GM18507 (cell line): ENCODE measurements at places on chromosomes 12 and 14.

- no peak for DNase-seq
Measured at GRCh38 chr14:69665631-69666030, 54.2 kb downstream of the SUSD6 start.

DNA sequence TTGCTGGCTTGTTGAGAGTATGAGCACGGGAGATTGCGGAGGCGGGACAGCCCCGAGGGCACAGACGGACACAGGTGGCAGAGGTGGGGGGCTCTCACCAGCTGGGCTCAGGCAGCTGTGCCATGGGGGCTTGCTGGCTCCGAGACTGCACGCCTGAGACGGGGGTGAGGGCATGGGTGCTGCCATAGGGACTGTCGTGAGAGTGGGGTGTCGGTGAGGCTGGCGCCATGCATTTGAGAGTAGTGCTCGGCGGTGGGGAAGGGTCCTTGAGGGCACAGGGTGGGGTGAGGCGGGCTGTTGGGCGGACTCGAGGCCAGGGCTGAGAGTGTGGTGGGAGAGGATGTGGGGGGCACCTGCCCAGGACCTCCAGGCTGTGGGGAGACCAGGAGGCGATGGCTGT is 40.7 kb upstream of the TEX22 start:
- DNase-seq, result no peak

GRCh38 chr14:99726538-99727095 is 42.5 kb downstream of the CYP46A1 start:
- no peak for DNase-seq

DNA sequence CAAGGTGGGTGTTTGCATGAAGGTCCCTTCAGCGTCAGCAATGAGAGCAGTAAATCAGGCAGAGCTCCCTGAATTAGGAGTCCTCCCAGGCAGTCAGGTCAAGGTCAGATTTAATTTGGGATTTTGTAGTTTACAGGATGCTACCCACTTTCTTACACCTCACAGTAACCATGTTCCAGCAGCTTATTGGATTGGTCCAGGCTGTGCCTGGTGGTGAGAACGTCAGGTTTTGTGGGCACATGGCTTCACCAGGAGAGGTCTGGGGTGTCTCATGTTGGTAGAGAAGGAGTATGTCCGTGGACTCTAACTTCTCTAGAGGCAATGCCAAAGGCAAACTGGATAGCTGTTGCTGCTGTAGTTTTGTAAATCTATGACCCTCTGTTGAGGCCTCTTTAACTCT is 158.3 kb downstream of the CACNA1C start:
- no peak for DNase-seq

GRCh38 chr14:68060198-68060597 is 240.6 kb downstream of the RAD51B start:
- no peak for DNase-seq

- DNase-seq, result no peak
Measured at GRCh38 chr12:72684491-72684890, 412.3 kb downstream of the TRHDE start.

DNA sequence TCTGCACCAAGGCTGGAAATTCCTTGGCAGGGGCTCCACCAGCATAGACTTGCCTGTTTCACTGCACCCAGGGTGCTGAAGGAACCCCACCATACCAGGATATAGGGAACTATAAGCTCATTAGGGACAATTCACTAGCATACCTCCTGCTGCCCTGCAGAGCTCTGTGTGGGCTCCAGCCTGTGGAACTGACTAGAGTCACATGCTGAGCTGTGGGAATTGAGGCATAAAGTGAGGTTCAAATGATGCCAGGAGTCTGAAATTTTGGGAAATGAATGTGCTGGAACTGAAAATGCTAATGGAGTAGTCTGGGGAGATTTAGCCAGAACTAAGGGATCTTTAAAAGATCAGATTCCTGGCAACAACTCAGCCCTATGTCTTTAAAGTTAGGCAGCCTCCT is 7.3 kb upstream of the EMP1 start:
- no peak for DNase-seq

- DNase-seq, result no peak
Measured at GRCh38 chr12:12874029-12874428, 17.3 kb upstream of the GPRC5A start.

- DNase-seq, result no peak
Measured at GRCh38 chr12:114476159-114476558, 70.2 kb upstream of the TBX5 start.

- no peak for DNase-seq
Measured at GRCh38 chr12:13197526-13198143, 1.1 kb downstream of the EMP1 start.

DNA sequence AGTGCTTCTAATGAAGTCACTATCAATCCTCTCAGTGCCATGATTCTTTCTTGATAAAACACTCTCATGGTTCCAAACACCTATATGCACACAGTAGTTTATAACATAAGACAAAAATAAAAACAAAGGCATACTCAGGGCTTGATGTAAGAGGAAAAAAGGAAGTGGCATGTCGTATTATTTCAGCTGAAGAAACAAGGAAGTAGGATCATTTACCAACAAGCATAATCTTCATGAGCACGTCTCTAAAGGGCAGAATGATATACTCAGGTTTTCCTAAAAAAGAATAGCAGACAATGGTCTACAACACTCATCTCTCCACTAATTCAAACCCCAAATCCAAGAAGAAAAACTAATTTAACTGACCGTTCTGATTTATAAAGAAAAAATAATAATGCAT is 33.9 kb downstream of the NUMB start:
- DNase-seq, result no peak

DNA sequence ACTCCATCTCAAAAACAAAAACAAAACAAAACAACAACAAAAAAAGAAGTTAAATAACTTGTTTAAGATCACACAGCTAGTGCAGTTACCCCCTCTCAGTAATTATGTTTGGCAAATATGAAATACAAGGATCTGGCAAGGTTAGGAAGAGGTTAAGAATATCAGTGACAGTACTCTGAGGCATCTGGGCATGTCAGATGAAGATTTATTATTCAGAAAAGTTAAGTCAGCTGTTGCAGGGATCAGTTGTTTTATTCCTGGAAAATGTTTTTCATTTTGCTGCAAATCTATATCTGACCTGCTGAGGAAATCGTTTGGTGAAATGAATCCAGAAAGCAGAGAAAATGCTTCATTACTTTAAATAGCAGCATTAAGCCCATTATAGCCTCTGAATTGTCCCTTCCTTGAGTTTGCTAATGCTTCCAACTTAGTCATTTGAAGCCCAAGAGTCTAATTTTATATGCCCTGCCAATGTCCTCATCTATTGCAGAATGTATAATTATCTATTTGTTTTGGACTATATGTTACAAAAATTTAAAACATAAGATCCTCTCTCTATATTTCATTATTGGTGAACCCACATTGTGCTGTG is 8.1 kb downstream of the GPX2 start:
- DNase-seq, result no peak

GRCh38 chr14:97155814-97156213 is 358.6 kb downstream of the VRK1 start:
- DNase-seq, result no peak

DNA sequence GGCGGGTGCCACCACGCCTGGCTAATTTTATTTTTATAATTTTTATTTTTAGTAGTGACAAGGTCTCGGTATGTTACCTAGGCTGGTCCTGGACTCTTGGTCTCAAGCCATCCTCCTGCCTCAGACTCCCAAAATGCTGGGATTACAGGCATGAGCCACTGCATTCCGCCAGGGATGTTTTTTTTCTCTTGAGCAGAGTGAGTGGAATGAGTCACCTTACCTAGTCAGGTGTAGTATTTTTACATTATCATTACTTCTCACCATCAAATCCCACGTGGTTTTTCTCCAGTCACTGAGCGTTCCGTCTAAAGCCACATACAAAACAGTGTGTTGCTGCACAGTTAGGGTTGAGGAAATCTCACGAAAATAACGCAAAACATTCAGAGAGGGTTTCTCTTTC is 870 bp upstream of the TBPL2 start:
- no peak for DNase-seq

DNA sequence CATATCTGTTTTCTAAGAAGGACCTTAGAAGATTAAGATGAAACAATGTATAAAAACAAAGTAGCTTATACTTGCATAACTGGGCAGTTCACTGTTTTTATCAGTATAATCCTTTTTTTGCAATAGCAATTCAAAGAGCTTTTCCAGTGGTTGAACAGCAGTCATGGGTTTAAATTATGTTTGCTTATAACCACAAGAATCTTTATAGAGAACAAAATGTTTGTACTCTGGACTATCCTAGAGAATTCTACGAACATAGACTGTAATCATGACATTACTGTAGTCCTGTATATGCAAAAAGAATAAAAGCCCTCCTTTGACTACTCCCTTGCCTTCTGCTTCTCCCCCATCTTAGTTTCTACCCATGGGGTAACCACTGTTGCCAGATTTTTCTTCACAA is 5.7 kb downstream of the FAM177A1 start:
- no peak for DNase-seq

GRCh38 chr14:95495538-95496025 is 20.9 kb downstream of the SYNE3 start:
- DNase-seq, result peak; percentile 72

DNA sequence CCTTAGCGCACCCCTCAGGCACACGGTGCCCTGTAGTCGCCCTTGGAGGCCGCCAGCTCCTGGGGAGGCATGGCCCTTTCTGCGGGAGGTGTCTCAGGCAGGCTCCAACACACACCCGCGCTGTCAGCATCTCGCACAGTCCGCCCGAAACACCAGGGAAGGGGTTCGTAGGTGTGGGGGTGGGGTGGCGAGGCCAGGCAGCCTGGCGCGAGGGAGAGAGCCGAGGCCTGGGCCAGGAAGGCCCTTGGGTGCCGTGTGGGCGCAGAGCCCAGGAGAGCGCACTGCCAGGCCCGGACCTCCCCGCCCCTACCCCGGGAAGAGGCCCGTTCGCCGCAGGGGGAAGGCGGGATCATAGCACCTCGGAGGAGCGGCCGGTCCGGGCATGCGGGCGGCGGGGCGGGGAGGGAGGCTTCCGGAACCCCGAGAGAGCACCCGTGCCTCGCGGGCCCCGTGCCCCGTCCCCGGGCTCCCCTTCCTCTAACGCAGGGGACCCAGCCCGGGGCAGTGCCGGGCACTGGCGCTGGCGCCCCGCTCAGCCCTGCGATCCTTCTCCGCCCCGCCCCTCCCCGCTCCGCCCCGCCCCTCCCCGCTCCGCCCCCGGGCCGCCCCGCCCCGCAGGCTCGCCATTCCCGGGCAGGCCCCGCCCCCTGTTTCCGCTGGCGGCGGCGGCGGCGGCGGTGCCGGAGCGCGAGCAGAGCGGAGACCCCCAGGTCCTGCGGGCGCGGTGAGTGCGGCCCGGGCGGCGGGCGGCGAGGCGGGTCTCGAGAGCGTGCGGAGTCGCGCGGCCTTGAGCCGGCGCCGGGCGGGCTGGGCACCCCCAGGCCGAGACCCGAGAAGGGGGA is at the start of gene TSPAN9:
Gene TSPAN9, plus strand, starts transcription at position 650 of the 842 bp plus-strand sequence. CDS start 123,815 bp downstream, outside the sequence.
- peak; percentile 78 for DNase-seq

DNA sequence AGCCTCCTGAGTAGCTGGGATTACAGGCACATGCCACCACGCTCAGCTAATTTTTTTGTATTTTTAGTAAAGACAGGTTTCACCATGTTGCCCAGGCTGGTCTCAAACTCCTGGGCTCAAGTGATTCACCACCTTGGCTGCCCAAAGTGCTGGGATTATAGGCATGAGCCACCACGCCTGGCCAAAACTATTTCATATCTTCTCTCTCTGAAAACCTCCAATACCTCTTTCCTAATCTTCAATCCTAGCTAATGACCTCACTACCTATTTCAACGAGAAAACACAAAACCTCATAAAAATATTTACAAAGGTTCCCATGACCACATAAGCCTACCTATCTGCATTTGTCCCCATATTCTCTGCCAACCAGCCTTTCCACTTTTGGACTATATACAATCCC is 32.3 kb upstream of the ANKS1B start:
- DNase-seq, result no peak

GRCh38 chr14:52741865-52742264 is 11.9 kb downstream of the STYX start:
- DNase-seq, result no peak

DNA sequence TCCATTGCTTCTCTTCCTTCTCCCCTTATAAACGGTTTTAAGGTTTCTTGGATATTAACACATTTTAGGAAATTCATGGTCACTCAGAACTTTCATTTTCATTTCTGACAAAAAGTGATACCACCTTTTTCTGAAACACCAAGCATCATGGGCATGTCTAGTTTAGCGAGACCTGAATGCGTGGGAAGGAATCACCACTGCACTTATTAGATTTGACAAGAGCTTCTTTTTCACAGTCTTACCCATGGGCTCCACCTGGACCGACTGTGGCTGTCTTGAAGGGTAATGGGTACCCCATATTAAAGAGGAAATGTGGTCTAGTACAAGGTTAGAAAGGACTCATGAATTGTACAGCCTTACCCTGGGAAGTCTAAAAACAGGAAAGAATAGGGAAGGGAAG is 95.4 kb downstream of the KCNK10 start:
- no peak for DNase-seq

DNA sequence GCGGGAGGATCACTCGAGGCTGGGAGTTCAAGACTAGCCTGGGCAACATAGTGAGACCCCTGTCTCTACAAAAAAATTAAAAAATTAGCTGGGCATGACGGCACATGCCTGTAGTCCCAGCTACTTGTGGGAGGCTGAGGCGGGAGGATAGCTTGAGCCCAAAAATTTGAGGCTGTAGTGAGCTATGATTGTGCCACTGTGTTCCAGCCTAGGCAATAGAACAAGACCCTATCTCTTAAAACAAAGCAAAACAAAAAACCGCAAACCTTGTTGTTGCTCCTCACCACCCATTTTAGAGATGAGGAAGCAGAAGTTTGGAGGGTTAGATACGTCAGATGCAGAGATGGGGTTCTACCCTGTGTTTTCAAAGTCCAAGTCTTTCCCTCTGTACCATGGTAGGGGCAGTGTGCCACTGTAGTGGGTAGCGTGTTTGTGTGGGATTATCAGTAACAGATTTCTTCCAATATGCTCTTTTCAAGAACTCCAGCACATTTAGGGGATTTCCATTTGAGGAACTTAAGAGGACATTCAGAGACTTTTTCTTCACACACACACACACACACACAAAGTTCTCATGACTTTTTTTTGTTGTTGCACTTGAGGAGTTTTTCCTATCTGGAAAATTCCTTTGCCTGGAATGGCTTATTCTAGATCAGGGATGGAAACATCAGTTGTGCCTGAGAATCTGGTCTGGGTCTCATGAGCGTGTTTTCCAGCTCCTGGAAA is 186.5 kb downstream of the CHST11 start:
- no peak for DNase-seq

DNA sequence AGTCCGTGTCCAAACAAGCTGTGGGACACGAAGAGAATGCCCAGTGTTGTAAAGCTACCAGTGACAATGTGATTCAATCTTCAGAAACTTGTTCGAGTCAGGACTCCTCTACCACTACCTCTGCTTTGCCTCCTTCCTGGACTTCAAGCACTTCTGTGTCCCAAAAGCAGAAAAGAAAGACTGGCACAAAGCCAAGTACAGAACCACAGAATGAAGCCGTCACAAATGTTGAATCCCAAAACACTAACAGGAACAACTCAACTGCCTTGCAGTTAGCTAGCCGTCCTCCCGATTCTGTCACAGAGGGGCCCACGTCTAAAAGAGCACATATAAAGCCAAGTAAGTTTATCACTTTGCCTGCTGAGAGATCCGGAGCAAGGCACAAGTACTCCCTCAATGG is 284.9 kb downstream of the LRFN5 start:
- DNase-seq, result no peak
